ENCODE measurements at places on chromosomes 12 and 14.

DNA sequence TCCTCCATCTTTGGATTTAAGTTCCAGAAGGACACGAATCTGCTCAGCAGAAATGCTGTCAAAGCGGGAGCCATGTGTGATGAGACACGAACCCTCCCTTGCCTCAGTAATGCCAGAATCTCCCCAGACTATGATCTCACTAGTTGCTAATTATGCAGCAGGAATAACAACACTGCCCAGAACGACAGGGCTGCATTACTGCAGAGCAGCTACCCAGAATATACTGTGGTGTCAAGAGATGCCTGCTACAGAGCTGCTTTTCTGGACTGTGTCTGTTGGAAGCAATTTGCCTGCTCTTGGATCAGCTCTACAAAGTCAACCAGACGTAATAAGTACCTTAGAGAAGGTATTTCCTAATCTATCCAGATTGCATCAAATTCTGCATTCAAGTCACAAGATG lies 5.5 kb downstream of the CSRNP2 start:
- peak; percentile 43 for DNase-seq

DNA sequence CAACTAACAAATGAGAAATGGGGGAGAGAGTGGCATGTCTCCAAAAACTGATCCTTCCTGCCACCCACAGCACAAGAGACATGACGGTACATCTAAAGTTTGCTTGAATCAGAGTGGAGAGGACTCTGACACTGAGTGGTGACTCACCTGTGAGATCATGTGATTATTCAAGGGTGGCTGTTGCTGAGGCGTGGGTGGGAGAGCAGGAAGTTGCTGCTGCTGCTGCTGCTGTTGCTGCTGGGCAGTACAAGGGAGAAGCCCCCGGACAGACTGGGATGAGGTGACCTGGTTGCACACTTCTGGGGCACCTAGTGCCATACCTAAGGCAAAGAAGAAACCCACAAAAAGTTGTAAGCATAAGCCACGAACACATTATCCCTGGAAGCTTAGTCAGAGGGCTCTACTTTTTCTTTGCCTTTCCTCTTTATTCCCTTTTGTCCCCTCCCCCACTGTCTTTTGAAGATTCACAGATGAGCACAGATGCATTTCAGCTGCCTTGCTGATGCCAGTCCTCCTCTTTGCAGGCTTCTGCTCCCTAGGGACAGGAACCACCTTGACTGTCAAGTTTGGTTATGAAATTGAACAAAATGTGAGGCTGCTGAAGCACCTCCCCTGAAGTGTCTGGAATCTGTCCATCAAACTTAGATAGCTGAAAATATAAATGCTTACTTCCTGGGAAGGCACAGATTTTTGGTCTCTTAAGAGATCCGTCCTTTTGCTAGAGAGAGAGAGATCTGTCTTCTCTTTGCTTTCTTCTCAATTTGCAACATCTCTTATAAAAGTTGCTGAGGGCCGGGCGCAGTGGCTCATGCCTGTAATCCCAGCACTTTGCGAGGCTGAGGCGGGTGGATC lies 29.4 kb upstream of the STAC3 start:
- no peak for DNase-seq

DNA sequence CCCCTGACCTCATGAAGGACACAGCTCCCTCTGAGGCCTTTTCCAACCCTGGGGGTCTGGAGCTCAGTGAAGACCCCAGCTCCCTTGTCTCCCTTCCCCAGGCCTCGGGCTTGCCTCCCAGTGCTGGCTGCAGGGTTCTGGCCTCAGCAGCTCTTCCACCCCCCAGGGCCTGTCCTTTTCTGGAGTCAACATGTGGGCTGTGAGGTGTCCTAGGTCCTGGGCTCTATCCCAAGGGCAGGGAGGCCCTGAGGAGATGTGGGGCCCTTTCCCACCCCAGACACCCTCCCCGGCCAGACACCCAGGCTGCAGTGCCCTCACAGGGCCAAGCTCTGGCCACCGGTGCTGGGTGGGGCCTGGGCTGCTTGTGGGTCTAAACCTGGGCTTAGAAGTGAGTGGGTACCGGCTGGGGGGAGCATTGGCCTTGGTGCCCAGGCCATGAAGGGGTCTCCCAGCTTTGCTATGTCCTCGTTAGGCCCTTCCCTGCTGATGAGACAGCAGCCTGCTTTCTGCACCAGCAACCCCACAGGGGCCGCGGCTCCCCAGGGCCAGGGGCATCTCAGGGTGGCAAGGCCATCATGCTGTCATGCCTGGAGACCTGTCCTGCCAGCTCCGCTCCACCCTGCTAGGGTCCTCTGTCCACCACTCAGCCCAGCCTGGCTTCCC lies 2.7 kb upstream of the CRIP2 start:
- DNase-seq = no peak

DNA sequence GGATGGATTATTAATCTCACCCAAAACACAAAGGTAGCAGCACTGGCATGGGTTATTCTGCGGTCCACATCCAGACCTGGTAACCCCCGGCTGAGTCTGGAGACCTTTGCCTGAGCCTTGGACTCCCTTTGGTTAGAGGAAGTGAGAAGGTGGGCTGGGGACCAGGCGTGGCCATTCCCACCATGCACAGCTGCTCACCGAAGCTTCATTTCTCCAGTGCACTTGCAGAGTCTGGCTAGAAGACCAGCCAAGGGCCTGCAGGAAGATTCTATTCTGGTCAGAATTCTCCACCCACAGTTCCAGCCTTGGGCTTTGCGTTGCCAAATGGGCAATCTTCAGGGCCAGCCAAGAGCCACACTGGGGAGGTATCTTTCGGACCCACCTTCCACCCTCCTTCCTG lies 73.0 kb downstream of the LGMN start:
- DNase-seq = no peak

DNA sequence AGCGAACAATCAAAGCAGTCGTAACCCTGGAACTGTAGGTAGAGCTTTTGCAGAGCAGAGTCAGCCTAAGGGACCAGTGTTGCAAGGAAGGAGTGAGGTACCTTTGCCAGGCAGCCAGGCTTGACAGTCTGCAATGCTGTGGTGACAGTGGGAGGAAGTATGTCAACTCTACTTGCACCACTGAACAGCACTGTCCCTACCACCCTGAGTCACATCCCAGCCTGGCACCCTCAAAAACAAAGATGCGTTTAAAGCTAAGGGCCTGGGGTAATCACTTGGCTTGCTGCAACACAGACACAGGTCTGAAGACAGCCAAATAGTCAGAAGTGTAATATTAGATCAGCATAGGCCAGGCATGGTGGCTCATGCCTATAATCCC lies 141.9 kb downstream of the DPF3 start:
- DNase-seq = no peak
